ENCODE measurements at places on chromosomes 12 and 14. TPM values are rescaled to one million over a fixed set of nuclear protein-coding genes. Genes with fewer than 3 reads are reported as not detected.

The IQSEC3 gene
- not detected for total RNA-seq

The STAC3 gene
- 0.26 TPM for total RNA-seq

The RAB15 gene
- not detected for total RNA-seq

The PPP4R4 gene
- 23.8 TPM for total RNA-seq

The BBOF1 gene
- 1.3 TPM for total RNA-seq

The LIN7A gene
- not detected for total RNA-seq

The SLC25A47 gene
- total RNA-seq = not detected

The POTEG gene
- total RNA-seq = not detected

Measured in bronchial epithelial cell (primary cell).